ENCODE measurements at places on chromosomes 12 and 14.

GRCh38 chr12:83472350-83472749, 785.6 kb downstream of the TMTC2 start:
- DNase-seq, result no peak

- no peak for DNase-seq
Measured at GRCh38 chr14:32087173-32087861, 10.2 kb downstream of the ARHGAP5 start.

DNA sequence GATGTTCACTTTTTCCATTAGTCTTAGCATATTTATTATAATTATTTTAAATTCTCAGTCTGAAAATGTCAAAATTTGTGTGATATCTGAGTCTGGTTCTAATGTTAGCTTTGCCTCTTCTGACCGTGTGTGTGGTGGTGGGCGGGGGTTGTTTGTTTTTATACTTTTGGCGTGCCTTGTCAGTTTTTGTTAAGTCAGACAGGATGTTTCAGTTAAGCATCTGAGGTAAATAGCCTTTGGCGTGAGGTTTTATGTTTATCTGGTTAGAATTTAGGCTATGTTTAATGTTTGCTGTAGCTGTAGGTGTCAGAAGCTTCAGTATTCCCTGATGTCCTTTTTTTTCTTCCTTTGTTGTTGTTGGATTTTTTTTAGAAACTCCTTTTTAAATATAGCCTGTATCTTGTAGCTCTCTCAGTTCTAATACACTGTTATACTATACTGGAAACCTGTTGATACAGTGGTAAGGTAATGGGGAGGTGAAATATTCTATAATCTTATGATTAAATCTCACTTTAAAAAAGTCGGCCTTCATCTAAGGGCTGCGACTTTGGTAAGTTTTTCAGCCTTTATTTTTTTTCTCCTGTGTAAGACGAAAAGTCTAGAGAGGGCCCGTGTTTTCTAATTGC, 111.6 kb downstream of the SCAF11 start:
- no peak for DNase-seq

GRCh38 chr12:109720857-109721189, 7.2 kb downstream of the FAM222A start:
- DNase-seq, result no peak

GRCh38 chr14:42929806-42930480, 1323.3 kb downstream of the LRFN5 start:
- DNase-seq, result no peak

DNA sequence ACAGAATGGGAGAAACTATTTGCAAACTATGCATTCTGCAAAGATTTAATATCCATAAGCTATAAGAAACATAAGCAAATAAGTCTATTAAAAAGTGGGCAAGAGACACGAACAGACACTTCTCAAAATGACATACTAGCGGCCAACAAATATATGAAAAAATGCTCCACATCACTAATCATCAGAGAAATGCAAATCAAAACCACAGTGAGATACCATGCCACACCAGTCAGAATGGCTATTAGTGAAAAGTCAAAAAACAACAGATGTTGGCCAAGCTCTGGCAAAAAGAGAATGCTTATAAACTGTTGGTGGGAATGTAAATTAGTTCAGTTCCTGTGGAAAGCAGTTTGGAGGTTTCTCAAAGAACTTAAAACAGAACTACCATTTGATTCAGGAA, 121.3 kb downstream of the KCNMB4 start:
- DNase-seq, result no peak
